Fibroblast of lung (primary cell): ENCODE measurements at places on chromosomes 2 and 18. TPM values are rescaled to one million over a fixed set of nuclear protein-coding genes. Genes with fewer than 3 reads are reported as not detected.

IL18RAP gene
- under 0.01 TPM in 1 of 2 replicates, not detected in the other for total RNA-seq

GRCh38 chr2:179233626-179234430, 30.8 kb downstream of the SESTD1 start:
- DNase-seq = no peak

GRCh38 chr2:55743583-55743982, 49.9 kb upstream of the PNPT1 start:
- peak; percentile 22 for DNase-seq

DNA sequence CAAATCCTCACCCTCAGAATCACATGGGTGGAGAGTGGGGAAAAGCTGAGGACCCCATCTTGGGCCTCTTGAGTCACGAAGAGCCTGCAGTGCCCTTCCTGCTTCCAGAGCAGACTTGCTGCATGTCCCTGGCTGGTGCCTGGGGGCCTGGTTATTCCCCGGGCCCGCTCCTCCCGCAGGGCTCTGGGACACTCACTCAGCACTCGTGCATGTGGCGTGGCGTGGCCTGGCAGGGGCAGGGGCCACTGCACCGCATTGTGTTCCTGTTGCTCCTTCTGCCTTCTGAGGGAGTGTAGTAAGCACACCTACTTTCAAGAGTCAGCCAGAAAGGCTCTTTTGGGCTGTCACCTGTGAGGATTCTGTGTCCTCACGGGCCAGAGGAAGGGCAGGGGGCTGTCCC, 17.4 kb upstream of the MZT2A start:
- no peak for DNase-seq

- no peak for DNase-seq
These were observed 154.3 kb downstream of the SETBP1 start for GRCh38 chr18:44834867-44835469.

FAM228A gene
- total RNA-seq = 0.51 and 0.99 TPM in 2 replicates

DNA sequence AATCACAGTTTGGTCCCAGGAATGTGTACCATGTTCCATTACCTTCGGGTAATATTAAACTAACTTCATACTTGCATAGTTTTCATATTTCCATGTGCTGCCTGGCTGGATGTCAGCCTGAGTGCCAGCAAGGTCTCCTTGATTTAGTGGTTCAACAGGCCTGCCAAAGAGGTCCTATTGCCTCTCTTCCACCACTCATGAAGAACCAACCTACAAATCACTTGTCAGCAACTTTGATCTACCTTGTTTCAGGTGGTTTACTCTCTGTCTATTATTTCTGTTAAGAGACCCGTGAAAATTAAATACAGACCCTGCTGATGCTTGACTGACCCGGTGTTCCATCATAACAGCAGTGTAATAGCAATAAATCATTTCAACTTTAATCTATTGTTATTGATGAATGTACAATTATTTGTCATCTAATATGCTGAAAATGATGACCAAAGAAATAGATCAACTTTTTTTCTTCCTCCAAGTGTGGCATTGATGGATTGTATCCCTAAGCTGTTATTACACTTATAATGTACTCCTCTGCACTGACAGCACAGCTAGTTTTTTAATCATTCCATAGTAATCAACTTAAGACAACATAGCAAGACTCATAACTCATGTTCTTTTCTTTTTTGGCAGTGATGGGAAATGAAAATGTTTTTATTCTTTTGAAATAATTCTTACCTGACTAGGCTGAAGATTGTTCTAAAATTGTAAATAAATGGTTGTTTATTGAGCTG, 1220.2 kb upstream of the ACVR2A start:
- no peak for DNase-seq

- no peak for DNase-seq
These were observed 9.6 kb downstream of the ACKR3 start for GRCh38 chr2:236579048-236579745.

DNA sequence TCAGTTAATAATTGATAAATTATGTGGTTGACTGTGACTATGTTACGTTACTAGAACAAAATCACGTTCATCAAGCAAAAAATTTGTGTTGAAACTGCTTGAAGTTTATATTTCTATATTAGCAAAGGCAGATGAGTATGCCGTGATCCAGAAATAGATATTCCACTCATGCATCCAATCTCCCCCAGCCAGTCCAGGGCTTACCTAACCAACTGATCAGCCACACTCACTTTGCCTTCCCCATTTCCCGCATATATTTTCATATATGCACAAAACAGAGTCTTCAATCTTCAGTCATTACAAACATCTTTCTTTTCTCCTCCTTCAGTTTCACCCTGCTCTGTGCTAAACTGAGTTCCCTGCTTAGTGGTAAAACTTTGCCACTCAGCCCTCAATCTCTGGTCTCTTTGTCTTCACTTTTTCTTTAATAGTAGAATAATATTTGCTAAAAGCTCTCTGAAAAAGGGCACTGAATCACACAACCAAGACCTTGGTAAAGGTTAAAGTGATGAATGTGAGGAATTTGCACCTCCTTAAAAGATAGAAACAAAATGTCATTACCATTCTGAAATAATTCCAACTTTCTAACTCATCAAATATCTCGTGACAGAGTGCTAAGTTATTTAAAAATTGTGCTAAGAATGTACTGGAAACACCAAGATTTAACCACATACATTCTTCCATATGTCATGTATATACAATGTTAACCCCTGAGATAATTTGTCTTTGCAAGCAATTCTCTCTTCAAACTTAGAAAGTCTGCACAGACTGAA, 893.2 kb upstream of the CRIM1 start:
- peak; percentile 90 for DNase-seq

SP140 gene
- 0.26 and 0.33 TPM in 2 replicates for total RNA-seq

FAM237A gene
- not detected in 2 replicates for total RNA-seq

EML4 gene
- total RNA-seq = 30.8 and 49.5 TPM in 2 replicates

NMS gene
- not detected in 2 replicates for total RNA-seq

RFX8 gene
- total RNA-seq = 2.6 and 12.4 TPM in 2 replicates

RGPD4 gene
- under 0.01 TPM in 1 of 2 replicates, not detected in the other for total RNA-seq

GRCh38 chr18:43236921-43237320, 40.4 kb downstream of the SYT4 start:
- peak; percentile 39 for DNase-seq

- DNase-seq = no peak
These were observed 793.7 kb upstream of the FANCL start for GRCh38 chr2:59034837-59035236.

GRCh38 chr2:140880573-140880972, 1250.2 kb downstream of the LRP1B start:
- DNase-seq = peak; percentile 80

DNA sequence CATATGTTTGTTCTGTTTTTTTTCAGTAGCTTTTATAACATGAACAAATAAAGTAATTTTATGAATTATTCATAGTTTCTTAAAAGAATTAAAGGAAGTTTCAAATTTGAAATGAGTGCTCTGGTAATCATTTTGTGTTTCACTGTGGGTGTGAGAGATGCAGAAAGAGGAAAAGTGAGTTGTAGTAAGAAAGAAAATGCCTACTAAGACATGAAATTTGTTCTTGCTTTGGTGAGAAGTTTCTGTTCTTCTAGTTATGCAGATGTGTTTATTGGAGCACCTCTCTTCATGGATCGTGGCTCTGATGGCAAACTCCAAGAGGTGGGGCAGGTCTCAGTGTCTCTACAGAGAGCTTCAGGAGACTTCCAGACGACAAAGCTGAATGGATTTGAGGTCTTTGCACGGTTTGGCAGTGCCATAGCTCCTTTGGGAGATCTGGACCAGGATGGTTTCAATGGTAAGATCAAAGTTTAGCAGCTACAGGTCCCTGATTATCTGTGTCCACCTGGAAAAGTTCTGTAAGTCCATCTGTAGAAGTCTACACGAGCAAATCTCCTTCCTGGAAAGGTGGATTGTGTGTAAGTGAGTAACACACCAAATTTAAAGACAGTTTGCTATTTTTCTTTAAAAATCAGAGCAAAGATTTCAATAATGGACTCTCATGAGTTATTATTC, 51.4 kb downstream of the ITGAV start:
- DNase-seq = no peak

DNA sequence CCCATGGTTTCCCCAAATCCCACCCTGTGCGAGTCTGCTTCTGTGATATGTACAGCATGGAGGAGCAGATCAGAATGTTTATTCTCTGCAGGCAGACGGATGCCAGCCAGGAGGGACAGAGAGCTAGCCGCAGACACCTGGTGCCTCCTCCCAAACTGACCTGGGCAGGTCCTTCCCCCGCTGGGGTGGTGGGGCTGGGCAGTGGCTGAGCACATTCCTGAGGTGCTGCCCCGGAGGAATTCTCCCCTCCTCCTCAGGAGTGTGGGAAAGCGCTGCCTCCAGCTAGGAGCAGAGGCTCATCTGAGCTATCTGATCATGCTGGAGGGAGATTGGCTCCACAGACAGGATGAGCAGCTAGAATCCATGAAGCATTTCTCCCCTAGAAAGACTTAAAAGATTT, 21.7 kb downstream of the C2orf92 start:
- DNase-seq = no peak

DNA sequence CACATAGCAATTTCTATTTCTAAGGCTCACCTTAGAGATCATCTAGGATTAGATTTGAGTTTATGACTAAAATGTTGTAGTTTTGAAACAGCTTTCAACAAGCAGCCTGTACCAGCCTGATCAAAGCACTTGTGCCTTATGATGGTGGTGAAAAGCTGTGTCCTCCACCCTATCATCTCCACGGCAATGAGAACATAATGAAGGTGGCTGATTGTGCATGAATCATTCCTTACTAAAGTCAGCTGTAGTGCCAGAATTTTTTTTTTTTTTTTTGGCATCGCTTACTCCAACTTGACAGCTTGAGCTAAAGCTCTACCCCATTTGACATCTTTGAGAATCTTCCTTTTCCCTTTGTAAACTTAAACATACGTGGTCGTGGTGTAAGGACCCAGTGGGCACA, 86.0 kb downstream of the DCC start:
- DNase-seq = no peak

DNA sequence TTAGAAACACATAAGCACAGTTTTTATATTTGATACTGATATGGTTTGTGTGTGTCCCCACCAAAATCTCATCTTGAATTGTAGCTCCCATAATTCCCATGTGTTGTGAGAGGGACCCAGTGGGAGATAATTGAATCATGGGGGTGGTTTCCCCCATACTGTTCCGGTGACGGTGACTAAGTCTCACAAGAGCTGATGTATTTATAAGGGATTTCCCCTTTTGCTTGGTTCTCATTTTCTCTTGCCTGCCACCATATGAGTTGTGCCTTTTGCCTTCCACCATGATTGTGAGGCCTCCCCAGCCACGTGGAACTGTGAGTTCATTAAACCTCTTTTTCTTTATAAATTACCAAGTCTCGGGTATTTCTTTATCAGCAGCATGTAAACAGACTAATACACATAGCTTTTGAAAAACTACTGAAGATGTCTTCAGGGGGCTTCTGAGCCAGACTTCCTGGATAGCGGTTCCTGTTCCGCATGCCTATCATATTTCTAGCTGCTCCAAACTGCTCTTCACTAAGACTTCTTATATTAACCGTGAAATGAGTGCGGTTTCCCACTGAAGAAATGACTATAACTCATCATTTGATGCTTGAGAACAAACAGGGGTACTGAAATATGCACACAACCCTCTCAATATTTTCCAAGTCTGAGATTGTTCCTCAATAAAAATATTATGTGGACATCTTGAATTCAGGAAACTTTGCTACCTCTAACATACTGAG, 75.8 kb downstream of the SPHKAP start:
- no peak for DNase-seq

DNA sequence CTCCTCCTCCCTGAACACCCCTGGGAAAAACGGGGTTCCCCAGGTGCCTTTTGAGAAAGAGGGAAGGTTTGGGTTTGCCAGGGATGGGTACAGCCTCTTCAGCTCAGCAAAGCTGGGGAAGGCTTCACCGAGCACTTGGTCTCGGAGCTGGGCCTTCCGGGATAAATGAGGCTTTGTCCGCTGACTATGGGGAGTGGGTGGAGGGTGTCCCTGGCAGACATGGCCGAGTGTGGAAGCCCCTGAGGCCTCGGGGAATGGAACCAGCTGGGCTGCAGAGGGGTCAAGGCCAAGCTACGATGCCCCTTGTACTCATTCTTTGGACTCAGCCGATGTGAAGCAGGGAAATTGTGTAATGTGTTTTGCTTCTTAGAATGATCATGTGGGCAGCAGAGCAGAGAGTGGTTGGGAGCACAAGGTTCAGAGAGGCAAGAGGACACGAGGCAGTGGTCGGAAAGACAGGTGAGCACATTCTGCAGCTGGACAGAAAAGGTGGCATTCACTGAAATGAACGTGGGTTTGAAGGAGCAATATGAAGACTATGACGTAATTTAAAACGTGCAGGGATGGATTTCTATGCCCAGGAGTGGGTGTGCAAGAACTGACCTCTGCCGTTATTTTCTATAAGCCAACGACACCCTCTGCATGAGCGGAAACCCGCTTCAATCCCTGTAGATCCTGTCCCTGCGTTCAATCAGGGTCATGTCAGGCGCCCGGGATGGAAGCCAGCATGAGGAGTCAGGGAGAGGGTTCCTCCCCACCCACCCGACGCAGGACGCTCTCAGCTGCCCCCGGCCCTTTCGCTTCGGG, 142.6 kb downstream of the PXDN start:
- DNase-seq = peak; percentile 69

GRCh38 chr2:58698620-58699019, 457.5 kb upstream of the FANCL start:
- DNase-seq = no peak

DNA sequence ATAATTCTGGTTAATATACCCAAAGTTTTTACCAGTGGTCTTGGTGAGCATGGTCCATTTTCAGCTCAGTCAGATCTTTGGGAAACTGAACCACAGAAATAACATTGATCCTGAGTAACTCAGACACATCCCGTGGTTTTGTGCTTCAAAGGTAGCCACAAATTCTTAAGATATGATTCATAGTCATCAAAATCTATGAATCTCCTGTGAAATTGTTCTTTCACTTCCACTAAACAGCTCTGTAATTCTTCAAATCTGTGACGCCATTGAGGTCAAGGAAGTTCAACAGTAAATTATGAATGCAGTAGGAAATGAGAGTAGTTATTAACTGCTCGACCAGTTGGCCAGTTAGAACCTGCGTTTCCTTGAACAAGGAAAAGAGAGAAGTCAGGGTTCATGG, 147.3 kb downstream of the IRS1 start:
- peak; percentile 95 for DNase-seq

DNA sequence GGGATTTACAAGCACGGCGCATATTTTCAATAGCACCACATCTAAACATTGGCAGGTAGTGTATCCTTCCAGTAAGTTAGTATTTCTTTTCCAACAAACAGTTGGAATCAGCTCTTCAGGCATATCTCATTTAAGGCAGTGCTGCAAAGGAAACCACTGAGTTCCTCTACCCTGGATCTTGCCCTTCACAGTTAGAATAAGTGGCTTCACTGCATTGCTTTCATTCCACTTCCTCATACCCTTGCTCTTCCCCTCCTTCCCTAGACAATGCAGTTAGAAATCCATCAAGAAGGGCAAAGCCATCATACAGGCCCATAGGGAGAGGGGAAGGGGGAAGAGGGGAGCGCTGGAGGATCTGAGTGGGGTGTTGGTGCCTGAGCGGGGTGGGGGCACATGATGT, 173.7 kb downstream of the FBXO15 start:
- DNase-seq = no peak
